ENCODE measurements at places on chromosomes 3 and 15. TPM values are rescaled to one million over a fixed set of nuclear protein-coding genes. Genes with fewer than 3 reads are reported as not detected.

Gene SLCO2A1
- 0.41 TPM for total RNA-seq

Gene PTX3
- 0.36 TPM for total RNA-seq

Gene TBL1XR1
- total RNA-seq = 109 TPM

Gene FBXL22
- total RNA-seq = 3.8 TPM

Gene FETUB
- total RNA-seq = not detected

Gene CACNA2D2
- total RNA-seq = 7.4 TPM

Gene STARD9
- total RNA-seq = 12.5 TPM

All from motor neuron (in vitro differentiated cells).